CD4-positive, alpha-beta T cell treated with Interleukin-12 subunit alpha and Interleukin-12 subunit beta, for 1 hour (primary cell): ENCODE measurements at places on chromosomes 7 and 10.

DNA sequence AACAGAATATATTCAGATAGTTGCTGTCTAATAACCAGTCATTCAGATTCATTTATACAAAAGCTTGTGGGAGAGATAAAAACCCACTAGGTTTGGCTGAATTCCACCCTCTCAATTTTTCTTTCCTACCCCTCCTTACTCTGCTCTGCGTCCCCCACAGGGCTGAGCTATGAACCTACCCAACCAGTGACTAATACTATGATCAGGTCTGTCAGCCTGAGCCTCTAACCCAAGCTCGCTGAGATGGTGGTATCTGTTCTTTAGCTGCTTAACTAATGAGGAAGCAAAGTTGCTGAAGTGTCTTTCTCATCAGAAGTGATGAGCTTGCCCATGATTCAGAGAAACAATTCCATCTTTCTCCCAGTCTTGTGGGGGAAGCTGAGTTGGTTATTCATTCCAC, 248.7 kb upstream of the GPR26 start:
- no peak for DNase-seq

- peak; percentile 53 for DNase-seq
Observed at GRCh38 chr7:130875265-130875741, 141.3 kb upstream of the KLF14 start.

GRCh38 chr10:90087197-90088023, 386.0 kb downstream of the KIF20B start:
- no peak for DNase-seq

DNA sequence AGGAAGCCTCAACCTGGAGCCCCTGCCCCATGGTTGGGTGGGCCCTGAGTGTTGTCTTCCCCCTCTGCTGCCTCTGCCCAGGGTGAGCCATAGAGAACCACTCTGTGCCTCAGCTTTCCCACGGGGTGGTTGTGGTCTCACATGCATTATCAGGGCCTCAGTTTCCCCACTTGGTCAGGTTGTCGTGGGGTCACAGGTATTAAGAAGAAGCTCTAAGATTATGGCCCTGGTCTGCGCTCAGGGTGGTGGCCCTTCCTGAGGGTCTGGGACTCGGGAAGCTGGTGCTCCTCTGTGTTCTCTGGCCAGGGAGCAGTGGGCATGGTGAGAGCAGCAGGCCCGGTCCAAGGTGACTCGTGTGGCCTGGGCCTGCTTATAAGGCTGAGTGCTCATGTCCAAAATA, 17.8 kb downstream of the LRRC27 start:
- no peak for DNase-seq

- no peak for DNase-seq
Observed at GRCh38 chr10:4081685-4082111, 296.7 kb upstream of the KLF6 start.

GRCh38 chr10:86779220-86780017, 23.0 kb downstream of the BMPR1A start:
- no peak for DNase-seq

DNA sequence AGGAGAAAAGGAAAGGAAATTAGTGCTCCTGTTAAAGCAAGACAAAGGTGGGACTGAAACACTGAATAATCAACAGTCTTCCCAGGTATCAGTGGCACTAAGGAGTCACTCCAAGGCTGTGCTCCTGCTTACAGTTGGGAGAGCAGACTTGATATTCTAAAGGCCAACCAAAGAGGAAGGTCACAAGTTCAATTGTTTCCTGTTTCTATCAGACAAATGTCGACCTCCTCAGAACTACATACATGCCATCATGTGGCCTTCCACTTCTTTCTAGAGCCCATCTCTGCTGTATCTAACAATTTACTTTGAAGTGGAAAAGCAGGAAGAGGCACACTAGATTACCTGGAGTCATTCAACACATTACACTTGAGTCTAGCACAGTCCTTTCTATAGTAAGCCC, 3.4 kb downstream of the ZNF239 start:
- no peak for DNase-seq

GRCh38 chr10:75612904-75613684, 181.7 kb downstream of the LRMDA start:
- no peak for DNase-seq

- DNase-seq, result no peak
Observed at GRCh38 chr7:141874787-141875186, 33.5 kb upstream of the PRSS37 start.

DNA sequence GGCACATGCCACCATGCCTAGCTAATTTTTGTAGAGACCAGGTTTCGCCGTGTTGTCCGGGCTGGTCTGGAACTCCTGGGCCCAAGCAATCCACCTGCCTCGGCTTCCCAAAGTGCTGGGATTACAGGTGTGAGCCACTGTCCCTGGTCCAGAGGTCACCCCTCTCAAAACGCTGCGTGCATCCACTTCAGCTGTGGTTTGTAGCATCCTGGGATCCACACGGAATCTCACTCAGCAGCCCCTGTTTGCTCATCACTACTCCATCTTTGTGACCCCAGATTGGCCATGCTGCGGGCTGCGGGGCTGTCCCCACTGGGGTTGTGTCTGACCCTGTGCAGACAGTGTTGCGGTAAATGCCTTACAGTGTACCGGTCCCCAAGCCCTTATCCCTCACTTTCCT, 3.5 kb downstream of the INPP5A start:
- DNase-seq, result no peak

GRCh38 chr10:79333513-79333912, 13.8 kb upstream of the PPIF start:
- no peak for DNase-seq

GRCh38 chr10:27285093-27285492, 44.5 kb upstream of the ACBD5 start:
- peak; percentile 51 for DNase-seq

GRCh38 chr7:17030559-17030958, 148.8 kb upstream of the AGR3 start:
- DNase-seq, result no peak

DNA sequence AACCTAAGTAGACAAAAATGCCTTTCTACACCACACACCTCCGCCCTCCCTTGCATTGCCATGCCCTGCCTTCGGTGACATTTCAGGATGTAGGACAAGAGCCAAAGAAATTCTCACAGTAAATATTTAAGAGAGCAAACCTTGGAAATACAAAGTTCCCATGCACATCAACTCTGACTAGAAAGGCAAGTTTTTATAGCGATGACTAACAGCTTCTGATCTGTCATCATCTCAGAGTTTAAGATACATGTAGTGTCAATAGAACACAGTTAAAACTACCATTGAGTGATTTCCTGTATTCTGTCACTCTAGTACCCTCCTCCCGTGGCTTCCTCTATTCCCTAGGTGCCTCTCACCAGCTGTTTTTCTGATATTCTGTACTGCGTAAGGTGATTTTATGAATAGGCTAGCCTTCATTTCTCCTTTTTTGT, 20.7 kb downstream of the SLC16A9 start:
- DNase-seq, result no peak

DNA sequence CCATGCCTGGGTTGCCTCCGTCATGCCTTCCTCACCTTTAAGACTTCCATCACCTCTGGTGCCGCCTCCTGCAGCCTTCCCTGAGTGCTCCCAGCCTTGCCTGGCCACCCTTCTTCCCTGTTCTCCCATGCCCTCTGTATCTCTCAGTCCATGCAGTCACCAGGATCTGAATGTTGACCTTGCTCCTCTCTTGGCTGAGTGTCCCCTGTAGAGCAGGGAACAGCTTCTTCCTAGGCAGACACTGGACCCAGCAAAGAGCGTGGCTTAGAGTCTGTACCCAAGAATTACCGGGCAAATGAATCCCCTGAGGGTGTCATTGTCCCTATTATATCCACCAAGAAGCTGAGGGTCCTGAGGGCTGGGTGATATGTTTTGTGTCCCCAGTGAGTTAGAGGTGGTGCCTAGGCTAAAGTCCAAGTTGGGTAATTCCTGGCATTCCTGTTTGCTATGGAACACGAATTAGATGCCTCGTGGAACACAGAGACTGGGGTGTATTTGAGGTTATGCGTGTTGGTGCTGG, 505.6 kb downstream of the RPS24 start:
- no peak for DNase-seq

DNA sequence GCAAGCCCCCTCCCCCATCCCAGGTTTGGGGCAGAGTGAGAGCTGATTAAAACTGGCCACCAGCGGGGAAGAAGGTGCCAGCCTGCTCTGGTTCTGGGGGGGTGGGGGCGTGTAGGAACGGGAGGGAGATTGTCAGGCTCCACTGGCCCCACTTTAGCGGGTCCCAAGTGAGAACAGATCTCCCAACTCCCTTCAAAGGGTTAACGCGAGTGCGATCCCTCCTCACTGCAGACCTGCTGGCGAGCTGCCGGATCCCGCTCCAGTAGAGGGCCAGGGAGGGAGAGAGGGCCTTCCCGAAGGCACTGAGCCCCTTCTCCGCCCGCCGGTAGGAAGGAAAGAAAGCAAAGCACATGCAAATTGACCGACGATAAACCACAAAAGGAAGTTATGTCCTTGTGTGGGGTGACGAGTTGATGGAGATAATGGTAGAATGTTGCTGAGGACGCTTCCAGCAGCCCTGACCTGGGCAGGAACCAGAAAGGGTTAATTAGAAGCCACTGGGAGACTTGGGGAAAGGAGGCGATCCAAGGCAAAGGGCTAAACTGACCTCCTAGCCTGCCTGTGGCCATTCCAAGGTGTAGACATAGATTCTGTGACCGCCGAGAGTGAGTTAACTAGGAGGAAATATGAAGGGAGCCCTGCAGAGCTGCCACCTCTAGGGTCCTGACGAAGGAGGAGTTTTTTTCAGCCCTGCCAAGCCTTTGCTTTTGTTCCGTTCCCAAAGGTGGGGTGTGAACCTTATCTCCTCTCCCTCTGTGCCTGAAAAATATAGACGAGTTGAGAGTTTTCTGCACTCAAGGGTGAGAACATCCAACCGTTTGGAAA, 1.5 kb downstream of the NRG3 start:
- no peak for DNase-seq

GRCh38 chr10:51743146-51743545, 43.8 kb upstream of the CSTF2T start:
- no peak for DNase-seq

DNA sequence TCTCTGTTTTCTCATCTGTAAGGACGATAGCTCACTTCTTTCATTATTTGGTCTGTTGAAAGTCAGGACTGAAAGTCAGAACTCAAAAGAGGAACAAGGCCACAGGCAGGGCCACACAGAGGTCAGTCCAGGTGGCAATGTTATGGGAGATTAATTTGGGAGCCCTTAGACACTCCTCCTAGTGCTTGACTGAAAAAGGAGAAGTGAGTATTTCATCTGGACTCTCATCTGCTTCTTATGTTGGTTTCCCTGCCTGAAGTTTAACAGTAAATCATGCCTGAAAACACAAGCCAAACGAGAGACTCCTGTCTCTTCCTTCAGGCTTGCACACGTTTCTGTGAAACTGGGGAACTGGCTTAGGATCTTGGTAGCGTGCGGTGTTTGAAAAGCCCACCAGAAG, 248.5 kb downstream of the BUB3 start:
- DNase-seq, result no peak

GRCh38 chr7:13262929-13263530, 575.6 kb downstream of the ARL4A start:
- DNase-seq, result peak; percentile 40

DNA sequence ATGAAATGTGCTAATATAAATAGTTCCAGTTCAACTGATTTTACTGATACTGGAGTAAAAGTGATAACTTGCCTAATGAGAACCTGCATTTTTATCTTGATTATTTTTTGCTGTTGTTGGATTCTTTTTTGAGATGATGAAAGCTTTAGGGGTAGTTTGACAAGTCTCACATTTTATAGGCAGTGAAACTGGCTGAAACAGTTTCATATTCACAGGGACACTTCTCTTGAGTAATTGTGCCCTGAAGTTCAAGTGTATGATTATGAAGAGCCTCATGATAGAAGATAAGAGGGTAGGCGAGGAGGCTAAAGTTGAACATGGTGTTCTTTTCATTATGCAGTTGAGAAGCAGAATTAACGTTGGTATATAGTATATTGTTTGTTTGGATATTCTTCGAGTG, 5.1 kb downstream of the AUTS2 start:
- DNase-seq, result no peak

- peak; percentile 67 for DNase-seq
Observed at GRCh38 chr7:39589323-39590111, 23.3 kb downstream of the YAE1 start.

- DNase-seq, result no peak
Observed at GRCh38 chr7:123929107-123929506, 4.1 kb downstream of the SPAM1 start.

DNA sequence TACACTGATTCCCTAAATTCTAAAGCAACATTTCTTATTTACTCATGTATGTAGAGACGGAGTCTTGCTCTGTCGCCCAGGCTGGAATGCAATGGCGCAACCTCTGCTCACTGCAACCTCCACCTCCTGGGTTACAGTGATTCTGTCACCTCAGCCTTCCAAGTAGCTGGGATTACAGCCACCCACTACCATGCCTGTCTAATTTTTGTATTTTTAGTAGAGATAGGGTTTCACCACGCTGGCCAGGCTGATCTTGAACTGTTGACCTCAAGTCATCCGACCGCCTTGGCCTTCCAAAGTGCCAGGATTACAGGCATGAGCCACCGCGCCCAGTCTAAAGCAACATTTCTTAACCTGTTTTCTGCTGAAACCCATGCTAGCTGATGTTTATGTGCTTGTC, 227.6 kb upstream of the PLXDC2 start:
- DNase-seq, result no peak

DNA sequence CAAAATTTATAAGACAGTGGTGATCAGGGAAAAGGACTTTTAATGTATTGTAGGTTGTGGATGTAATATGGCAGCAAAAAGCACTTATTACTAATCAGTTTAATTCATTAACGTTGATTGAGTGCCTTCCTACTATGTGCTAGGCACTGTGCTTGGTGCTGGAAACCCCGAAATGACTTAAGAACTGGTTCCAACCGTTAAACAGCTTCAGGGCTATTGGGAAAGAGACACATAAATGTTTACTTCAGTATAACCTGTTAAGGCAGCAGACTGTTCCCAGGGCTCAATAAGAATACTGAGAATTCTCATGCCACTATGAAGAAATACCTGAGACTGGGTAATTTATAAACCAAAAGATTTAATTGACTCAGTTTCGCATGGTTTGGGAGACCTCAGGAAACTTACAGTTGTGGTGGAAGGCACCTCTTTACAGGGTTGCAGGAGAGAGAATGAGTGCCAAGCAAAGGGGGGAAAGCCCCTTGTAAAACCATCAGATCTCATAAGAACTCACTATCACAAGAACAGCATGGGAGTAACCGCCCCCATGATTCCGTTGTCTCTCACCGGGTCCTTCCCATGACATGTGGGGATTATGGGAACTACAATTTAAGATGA, 1.1 kb upstream of the SLC25A13 start:
- no peak for DNase-seq

- no peak for DNase-seq
Observed at GRCh38 chr7:114911411-114911810, 10.5 kb upstream of the MDFIC start.

DNA sequence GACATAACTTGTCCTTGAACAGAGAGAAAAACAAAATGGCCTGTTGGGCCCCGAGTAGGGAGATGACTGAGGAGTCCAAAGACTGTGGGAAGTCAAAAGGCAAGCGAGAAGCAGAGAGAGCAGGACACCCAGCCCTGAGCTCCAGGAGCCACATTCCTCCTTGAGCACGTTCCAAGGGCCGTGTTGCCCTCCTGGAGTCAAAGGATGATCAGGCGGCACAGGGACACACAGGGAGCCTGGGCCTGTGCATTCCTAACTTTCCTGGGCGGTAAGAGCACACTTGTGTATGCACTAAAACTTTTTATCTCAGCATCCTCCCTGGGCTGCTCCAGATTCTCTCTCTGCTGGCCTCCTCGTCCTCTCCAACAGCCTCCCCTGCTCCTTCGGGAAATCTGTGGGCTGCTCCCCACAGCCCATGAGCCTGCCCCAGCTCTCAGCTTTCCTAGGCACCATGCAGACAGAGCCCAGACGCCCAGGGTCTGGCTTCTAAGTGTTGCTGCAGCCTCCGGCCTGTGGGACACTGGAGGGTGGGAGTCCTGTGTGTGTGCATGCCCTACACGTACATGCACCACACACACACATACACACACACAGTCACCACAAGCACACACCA, 281.8 kb downstream of the POU6F2 start:
- DNase-seq, result no peak
